Esophagus squamous epithelium (tissue), 5 donors: ENCODE measurements at places on chromosomes 1 and 21.

DNA sequence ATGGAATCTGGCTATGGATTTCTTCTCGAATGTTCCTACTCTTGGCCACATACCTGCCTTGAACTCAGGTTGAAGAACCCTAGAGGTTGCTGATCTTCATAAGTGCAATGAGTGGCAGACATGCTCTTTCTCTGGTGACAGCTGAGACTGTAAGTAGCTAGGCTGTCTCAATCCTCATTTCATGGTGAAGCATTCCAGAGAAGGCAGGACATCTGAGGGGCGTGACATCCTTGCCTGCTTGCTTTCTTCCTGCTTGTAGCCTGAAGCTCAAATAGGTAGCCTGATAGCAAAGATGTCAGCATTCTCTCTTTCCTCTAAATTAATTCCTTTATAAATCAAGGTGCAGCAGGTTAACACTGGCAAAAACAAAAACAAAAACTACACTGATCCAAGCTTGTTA lies 114.6 kb upstream of the MAGI3 start:
- no peak overlapping the region for H3K27ac ChIP-seq
- no peaks in the 10 kb centered on the region for H3K36me3 ChIP-seq
- no peak for DNase-seq
- H3K4me1 ChIP-seq: no peaks in the 10 kb centered on the region
- H3K4me3 ChIP-seq: no peak overlapping the region

DNA sequence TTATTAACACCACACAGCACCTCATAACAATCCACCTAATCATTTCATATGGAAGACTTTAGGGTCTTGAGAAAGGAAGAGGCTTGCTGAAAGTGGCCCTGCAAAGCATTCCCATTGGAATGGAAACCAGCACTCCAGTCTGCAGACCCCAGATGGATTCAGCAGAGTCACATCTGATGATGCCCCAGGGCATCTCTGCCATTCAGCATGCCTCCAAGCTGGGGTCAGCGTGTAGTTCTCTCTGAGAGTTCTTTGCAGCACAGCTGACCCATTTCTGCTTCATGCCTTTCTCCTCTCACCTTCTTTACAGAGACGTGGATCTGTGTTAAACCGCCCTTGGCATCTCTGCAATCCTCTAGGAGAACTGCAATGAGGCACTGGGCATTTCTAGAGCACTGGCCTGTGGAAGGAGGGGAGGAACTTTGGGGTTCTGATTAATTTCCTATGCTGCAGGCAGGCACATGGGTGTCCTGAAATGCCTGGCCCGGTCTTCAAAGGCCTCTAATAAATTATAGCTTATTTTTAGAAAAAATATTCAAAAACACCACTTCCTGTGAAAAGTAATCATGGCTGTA lies 2.6 kb upstream of the LUZP1 start:
- DNase-seq: no peak
- no peak overlapping the region for H3K4me3 ChIP-seq
- H3K4me1 ChIP-seq: peaks cover 39% of the 10 kb centered on the region
- H3K27me3 ChIP-seq: no peaks in the 10 kb centered on the region
- no peaks in the 10 kb centered on the region for H3K36me3 ChIP-seq

DNA sequence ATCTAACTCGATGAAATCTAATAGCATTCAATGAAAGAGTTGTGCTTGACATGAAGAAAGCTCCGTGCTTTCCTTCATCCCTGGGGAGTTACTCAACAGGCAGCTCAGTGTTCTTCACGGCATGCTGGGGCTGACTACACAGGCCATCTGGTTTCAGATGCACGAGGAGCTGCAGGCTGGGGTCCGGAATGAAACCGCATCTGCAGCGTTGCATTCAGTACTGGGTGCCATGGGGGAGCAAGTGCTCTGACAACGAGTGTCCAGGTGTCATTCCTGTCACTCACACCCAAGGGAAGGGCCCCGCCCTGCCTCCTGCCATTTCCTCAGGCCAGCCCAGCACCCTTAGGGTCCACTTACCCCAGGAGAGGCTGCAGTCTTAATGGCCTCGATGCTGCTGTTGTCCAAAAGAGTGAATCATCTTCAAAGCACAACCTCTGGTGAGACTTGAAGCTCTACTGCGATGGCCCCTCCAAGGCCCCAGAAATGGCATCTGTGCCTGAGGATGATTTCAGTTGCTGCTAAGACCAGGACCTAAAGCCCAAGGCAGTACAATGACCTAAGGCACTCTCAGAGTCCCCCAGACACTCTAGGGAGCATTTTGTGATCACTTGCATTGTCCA lies 61.4 kb downstream of the STUM start:
- H3K4me3 ChIP-seq: no peak overlapping the region
- no peaks in the 10 kb centered on the region for H3K36me3 ChIP-seq
- no peaks in the 10 kb centered on the region for H3K27me3 ChIP-seq
- DNase-seq: no peak
- H3K27ac ChIP-seq: no peak overlapping the region

GRCh38 chr1:107415241-107415640 lies 274.4 kb downstream of the NTNG1 start:
- H3K27me3 ChIP-seq: no peaks in the 10 kb centered on the region
- no peak overlapping the region for H3K27ac ChIP-seq
- no peaks in the 10 kb centered on the region for H3K36me3 ChIP-seq
- no peaks in the 10 kb centered on the region for H3K4me1 ChIP-seq
- DNase-seq: no peak
- H3K4me3 ChIP-seq: no peak overlapping the region

DNA sequence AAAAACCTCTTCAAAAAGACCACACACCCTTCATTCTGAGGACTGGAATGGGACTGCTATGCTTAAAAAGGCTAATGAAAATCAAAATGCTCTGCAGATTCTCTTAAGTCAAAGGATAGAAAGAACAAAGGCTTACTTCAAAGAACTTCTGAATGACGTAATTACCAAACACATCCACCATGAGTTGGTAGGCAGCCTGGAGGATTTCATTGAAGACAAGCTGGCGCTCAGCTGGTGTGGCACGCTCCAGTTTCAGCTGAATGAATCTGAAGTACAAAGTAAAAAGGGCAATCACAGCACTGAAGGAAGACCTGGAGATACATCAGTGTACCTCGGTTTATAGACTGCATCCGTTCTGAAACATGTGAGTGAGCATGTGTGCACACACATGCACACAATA lies 43.5 kb upstream of the SDC3 start:
- H3K4me1 ChIP-seq: no peaks in the 10 kb centered on the region
- no peak for DNase-seq
- no peak overlapping the region for H3K4me3 ChIP-seq
- no peaks in the 10 kb centered on the region for H3K27me3 ChIP-seq
- peaks cover 26% of the 10 kb centered on the region for H3K36me3 ChIP-seq

DNA sequence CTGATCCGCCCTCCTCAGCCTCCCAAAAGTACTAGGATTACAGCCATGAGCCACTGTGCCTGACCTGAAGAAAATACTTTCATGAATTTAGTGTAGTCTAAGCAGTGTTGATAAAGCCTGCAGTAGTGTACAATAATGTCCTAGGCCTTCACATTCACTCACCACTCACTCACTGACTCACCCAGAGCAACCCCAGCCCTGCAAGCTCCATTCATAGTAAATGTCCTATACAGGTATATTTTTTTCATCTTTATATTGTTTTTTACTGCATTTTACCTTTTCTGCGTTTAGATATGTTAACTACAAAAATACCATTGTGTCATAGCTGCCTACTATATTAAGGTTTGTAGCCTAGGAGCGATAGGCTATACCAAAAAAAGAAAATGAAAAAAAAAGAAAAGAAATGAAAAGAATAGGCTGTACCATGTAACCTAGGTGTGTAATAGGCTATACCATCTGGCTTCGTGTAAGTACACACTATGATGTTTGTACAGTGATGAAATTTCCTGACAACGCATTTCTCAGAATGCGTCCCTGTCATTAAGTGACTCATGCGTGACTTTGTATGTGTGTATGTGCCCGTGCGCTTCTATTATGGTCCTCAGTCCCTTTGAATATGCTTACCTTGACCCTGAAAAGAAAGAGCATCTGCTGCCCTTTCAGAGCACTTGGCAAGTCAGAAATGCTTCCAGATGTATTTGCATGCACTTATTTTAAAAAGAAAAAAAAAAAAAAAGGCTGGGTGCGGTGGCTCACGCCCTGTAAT lies 9.2 kb upstream of the SLAMF8 start:
- H3K36me3 ChIP-seq: no peaks in the 10 kb centered on the region
- DNase-seq: no peak
- no peak overlapping the region for H3K4me3 ChIP-seq
- no peaks in the 10 kb centered on the region for H3K27me3 ChIP-seq

GRCh38 chr1:67650061-67650460 lies 34.9 kb upstream of the GADD45A start:
- H3K4me3 ChIP-seq: no peak overlapping the region
- no peaks in the 10 kb centered on the region for H3K4me1 ChIP-seq

DNA sequence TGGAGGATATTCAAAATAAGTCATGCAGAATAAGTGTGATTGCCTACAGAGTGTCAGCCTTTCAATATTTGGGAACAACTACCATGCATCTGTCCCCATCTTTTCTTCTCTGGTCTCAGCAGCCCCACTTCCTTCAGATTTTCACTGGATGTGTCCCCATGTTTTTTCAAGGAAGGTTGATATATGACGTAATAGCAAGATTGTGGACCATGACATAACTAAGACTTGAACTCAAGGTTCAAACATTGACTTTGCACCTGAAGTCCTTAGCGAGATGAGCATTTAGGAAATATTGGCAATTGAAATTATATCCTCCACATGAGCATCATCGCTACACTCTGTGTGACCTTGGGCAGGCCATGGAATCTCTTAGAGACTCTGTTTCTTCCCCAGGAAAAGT lies 5.8 kb downstream of the NAV1 start:
- H3K4me3 ChIP-seq: no peak overlapping the region
- H3K36me3 ChIP-seq: no peaks in the 10 kb centered on the region
- no peak for DNase-seq
- peaks cover 1% of the 10 kb centered on the region for H3K4me1 ChIP-seq

GRCh38 chr1:208265122-208265469 lies 20.9 kb upstream of the PLXNA2 start:
- no peak overlapping the region for H3K27ac ChIP-seq
- no peaks in the 10 kb centered on the region for H3K36me3 ChIP-seq
- H3K4me3 ChIP-seq: no peak overlapping the region
- H3K4me1 ChIP-seq: no peaks in the 10 kb centered on the region
- no peak for DNase-seq

- no peak for DNase-seq
- no peaks in the 10 kb centered on the region for H3K36me3 ChIP-seq
- H3K27ac ChIP-seq: no peak overlapping the region
- H3K4me3 ChIP-seq: no peak overlapping the region
- H3K4me1 ChIP-seq: no peaks in the 10 kb centered on the region
These were observed 24.8 kb upstream of the SLC22A15 start for GRCh38 chr1:115951560-115951959.

GRCh38 chr1:209431813-209432442 lies 151.6 kb upstream of the CAMK1G start:
- H3K4me1 ChIP-seq: no peaks in the 10 kb centered on the region
- no peaks in the 10 kb centered on the region for H3K27me3 ChIP-seq
- H3K4me3 ChIP-seq: peak overlapping the region; percentile 75
- H3K36me3 ChIP-seq: no peaks in the 10 kb centered on the region
- no peak for DNase-seq

DNA sequence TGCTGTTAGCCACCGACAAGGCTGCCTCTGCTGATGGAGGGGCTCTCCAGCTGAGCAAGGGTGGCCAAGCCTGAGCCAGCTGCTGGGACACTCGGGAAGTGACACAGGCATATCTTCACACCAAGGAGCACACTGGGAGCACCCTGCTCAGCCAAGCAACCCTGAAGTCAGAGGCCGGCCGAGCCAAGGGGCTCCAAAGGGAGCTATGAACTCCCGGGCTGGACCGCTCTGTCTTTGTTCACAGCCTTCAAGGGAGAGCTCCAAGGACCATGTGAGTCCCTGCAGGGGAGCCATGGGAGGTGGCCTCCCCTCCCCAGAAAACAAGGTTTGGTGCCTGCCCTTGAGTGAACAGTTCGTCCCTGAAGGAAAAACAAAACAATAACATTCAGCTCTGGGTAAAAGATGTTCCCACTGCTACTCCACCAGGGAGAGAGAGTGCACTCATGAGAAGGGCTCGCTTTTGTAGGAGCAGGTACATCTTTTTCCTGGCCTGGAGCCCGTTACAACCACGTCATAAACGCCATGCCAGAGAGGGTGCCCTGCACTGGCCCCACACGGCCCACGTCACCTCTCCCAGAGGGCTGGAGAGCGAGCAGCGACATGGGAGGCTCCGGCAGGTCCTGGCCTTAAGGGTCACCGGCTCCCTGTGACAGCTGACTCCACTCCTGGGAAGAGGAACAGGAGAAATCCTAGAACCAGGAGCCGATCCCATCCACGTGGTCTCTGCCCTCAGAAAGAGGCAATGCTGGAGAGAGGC lies 56.3 kb upstream of the SLC25A33 start:
- H3K36me3 ChIP-seq: no peaks in the 10 kb centered on the region
- H3K4me3 ChIP-seq: no peak overlapping the region
- H3K27me3 ChIP-seq: no peaks in the 10 kb centered on the region
- H3K27ac ChIP-seq: no peak overlapping the region
- peaks cover 21% of the 10 kb centered on the region for H3K4me1 ChIP-seq

GRCh38 chr1:212211371-212211770 lies 73.8 kb upstream of the PPP2R5A start:
- H3K27me3 ChIP-seq: no peaks in the 10 kb centered on the region
- no peak for DNase-seq
- H3K36me3 ChIP-seq: no peaks in the 10 kb centered on the region
- no peak overlapping the region for H3K4me3 ChIP-seq
- no peak overlapping the region for H3K27ac ChIP-seq

DNA sequence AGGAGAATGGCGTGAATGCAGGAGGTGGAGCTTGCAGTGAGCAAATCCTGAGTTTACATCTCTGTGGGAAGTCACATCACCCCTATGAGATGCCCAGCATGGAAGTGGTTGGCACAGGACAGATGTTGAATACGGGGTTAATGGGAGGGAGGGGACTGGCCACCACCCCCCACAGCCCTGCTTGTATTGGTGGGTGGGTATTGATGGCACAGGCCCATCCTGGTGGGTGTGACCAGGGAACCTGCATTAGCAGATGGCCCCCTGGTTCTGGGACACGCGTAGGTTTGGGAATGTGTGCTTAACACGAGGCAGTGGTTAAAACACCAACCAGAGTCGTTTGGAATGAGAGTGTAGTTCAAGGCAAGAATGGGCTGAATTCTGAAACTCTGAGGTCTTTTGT lies 117.9 kb downstream of the PRDM2 start:
- no peaks in the 10 kb centered on the region for H3K4me1 ChIP-seq
- no peak for DNase-seq
- no peak overlapping the region for H3K4me3 ChIP-seq
- peaks cover 63% of the 10 kb centered on the region for H3K36me3 ChIP-seq
- no peak overlapping the region for H3K27ac ChIP-seq

- no peaks in the 10 kb centered on the region for H3K27me3 ChIP-seq
- no peak for DNase-seq
- no peak overlapping the region for H3K4me3 ChIP-seq
- H3K27ac ChIP-seq: no peak overlapping the region
- H3K4me1 ChIP-seq: peaks cover 3% of the 10 kb centered on the region
These were observed 130.0 kb upstream of the VAMP3 start for GRCh38 chr1:7640920-7641585.
